Large intestine (tissue), 12 donors: ENCODE measurements at places on chromosomes 11 and 22. TPM values are rescaled to one million over a fixed set of nuclear protein-coding genes. Genes with fewer than 3 reads are reported as not detected.
A peak's percentile ranks its signal among the peaks of the same experiment; 100 is the strongest.

DNA sequence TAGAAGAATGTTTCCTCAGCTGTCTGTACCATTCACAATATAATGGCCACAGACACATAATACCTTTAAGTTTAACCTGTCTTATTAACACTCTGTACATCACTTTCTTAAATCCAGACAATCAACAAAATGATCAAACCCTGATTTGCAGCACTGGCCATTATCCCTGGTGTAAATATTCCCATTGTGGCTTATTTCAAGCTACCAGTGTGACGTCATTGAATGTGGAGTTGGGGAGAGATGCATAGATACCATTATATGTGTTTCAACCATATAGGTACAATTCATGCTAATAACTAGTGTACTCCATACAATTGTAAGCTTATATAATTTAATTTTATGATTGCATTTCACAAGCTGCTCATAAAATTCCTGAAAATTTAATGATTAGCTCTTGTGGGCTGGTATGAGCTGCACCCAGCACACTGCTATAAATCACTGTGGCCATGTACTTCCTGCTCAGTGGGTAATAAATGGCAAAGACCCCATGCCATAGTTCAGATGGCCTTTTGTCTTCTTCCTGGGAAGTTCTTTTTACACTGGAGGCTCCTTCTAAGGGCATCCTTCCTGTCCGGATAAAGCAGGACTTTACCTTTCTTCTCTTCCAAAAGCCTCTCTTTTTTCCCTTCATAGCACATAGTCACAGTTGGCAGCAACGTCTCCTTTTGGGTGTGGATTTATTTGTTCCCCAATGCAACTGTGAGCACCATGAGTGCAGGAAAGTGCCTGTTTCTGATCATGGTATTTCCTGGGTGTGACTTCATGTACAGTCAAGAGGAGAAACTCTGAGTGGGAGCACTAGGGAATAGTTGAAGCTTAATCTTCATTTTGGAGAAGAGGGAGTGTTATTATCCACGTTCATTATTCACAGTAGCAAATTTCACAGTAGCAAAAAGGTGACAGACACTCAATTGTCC is 87.8 kb downstream of the MIAT start:
- DNase-seq = peak; percentile 63
- no peaks in the 10 kb centered on the region for H3K27me3 ChIP-seq
- no peak overlapping the region for H3K4me3 ChIP-seq
- H3K27ac ChIP-seq = no peak overlapping the region
- no peaks in the 10 kb centered on the region for H3K36me3 ChIP-seq
- H3K4me1 ChIP-seq = peaks cover 3% of the 10 kb centered on the region

- no peaks in the 10 kb centered on the region for H3K27me3 ChIP-seq
- H3K36me3 ChIP-seq = peaks cover 95% of the 10 kb centered on the region
- H3K4me3 ChIP-seq = no peak overlapping the region
- H3K27ac ChIP-seq = no peak overlapping the region
Observed at GRCh38 chr22:20110359-20110985, 5.4 kb upstream of the RANBP1 start.

Gene OVCH2
- polyA plus RNA-seq = 0.06 TPM

DNA sequence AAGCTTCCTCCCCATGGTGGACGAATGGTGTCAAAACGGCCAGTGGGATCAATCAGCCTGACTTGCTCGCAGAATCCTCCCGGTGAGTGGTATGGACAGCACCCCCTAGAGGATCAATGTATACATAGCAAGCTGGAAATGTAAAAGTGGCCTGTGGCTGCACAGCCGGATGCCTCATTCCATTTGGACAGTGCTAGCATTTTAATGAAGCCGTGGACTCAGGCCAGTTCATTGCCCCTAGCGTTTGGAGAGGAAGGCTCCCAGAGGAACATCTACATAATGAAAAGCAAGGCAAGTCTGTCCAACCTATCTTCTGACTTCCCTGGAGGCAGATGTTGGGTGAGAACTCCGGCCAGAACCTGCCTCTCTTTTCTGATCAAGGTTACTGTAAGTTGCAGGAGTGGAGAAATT is 942.3 kb downstream of the NTM start:
- no peak for DNase-seq
- H3K27me3 ChIP-seq = no peaks in the 10 kb centered on the region
- H3K27ac ChIP-seq = no peak overlapping the region
- no peaks in the 10 kb centered on the region for H3K36me3 ChIP-seq
- no peaks in the 10 kb centered on the region for H3K4me1 ChIP-seq

- no peaks in the 10 kb centered on the region for H3K4me1 ChIP-seq
- H3K27me3 ChIP-seq = no peaks in the 10 kb centered on the region
- no peak overlapping the region for H3K27ac ChIP-seq
Observed at GRCh38 chr11:43010042-43010441, 301.8 kb upstream of the API5 start.

Gene APOBEC3A
- 0.07 TPM for polyA plus RNA-seq

DNA sequence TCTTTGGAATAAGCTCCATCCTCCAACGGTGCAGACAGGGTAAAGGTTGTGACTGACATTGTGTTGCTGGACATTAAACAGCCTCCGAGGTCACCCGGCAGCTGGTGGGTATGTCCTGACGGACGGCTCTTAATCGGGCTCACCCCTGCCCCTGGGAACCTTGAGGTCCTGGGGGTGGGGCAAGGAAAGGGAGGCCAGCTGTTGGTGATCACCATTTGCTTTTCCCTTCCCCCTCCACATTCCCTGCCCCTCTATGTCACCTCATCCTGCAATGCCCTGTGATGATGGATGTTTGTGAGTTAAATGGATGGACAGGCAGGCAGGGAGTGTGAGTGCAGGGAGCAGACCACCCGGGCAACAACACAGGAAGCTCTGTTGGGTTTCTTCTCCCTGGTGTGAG is 26.3 kb downstream of the APLNR start:
- H3K27me3 ChIP-seq = peaks cover 8% of the 10 kb centered on the region
- H3K36me3 ChIP-seq = no peaks in the 10 kb centered on the region
- DNase-seq = no peak
- H3K4me3 ChIP-seq = no peak overlapping the region

Gene C11orf65
- 1.1 TPM for polyA plus RNA-seq

- H3K27ac ChIP-seq = no peak overlapping the region
- peaks cover 13% of the 10 kb centered on the region for H3K27me3 ChIP-seq
- no peak for DNase-seq
- H3K4me1 ChIP-seq = no peaks in the 10 kb centered on the region
Observed at GRCh38 chr11:126716456-126717083, 284.0 kb downstream of the KIRREL3 start.

DNA sequence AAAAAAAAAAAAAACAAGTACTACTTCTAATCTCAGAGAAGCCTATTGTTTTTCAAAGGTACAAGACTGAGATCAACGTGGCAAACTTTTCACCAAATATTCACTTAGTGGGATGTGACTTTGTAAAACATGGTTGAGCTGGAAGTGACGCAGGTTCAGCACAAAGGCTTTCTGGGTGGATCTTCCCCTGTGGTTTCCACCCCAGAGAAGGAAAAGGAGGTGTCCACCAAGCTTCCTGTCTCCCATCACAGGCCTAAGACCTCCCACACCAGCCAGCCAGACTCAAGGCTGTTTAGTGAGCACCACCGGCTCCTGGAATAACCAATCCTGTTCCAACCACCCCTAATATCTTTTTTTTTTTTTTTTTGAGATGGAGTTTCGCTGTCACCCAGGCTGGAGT is 5.7 kb downstream of the TMEM184B start:
- peaks cover 13% of the 10 kb centered on the region for H3K36me3 ChIP-seq
- no peak overlapping the region for H3K27ac ChIP-seq
- peaks cover 27% of the 10 kb centered on the region for H3K4me1 ChIP-seq

GRCh38 chr11:119130662-119131061 is 9.3 kb downstream of the HINFP start:
- no peaks in the 10 kb centered on the region for H3K27me3 ChIP-seq
- peaks cover 13% of the 10 kb centered on the region for H3K4me1 ChIP-seq
- H3K36me3 ChIP-seq = peaks cover 54% of the 10 kb centered on the region
- no peak for DNase-seq

GRCh38 chr22:41152902-41153301 is 52.2 kb upstream of the L3MBTL2 start:
- H3K27me3 ChIP-seq = no peaks in the 10 kb centered on the region
- H3K4me1 ChIP-seq = no peaks in the 10 kb centered on the region
- H3K36me3 ChIP-seq = peaks cover 92% of the 10 kb centered on the region
- H3K27ac ChIP-seq = no peak overlapping the region
- DNase-seq = peak; percentile 14

Gene GAL
- polyA plus RNA-seq = 31.8 TPM

- H3K27ac ChIP-seq = no peak overlapping the region
- H3K27me3 ChIP-seq = no peaks in the 10 kb centered on the region
- H3K36me3 ChIP-seq = peaks cover 26% of the 10 kb centered on the region
- DNase-seq = no peak
- H3K4me1 ChIP-seq = peaks cover 28% of the 10 kb centered on the region
Observed at GRCh38 chr11:3046190-3046589, 11.0 kb downstream of the CARS1 start.

- H3K27ac ChIP-seq = no peak overlapping the region
- DNase-seq = no peak
- H3K36me3 ChIP-seq = no peaks in the 10 kb centered on the region
- H3K27me3 ChIP-seq = no peaks in the 10 kb centered on the region
- no peaks in the 10 kb centered on the region for H3K4me1 ChIP-seq
Observed at GRCh38 chr11:17801166-17801565, 66.6 kb downstream of the KCNC1 start.

Gene LIPT2
- 6.8 TPM for polyA plus RNA-seq

GRCh38 chr11:121863126-121863525 is 252.9 kb downstream of the BLID start:
- no peak for DNase-seq
- no peak overlapping the region for H3K27ac ChIP-seq
- H3K36me3 ChIP-seq = no peaks in the 10 kb centered on the region
- no peaks in the 10 kb centered on the region for H3K4me1 ChIP-seq
- H3K27me3 ChIP-seq = no peaks in the 10 kb centered on the region

Gene LRRC56
- 2.4 TPM for polyA plus RNA-seq

Gene CCDC87
- polyA plus RNA-seq = 0.09 TPM

GRCh38 chr11:2295971-2296912 is 5.5 kb downstream of the C11orf21 start:
- H3K36me3 ChIP-seq = no peaks in the 10 kb centered on the region
- H3K27ac ChIP-seq = no peak overlapping the region
- no peak for DNase-seq
- H3K27me3 ChIP-seq = no peaks in the 10 kb centered on the region
- H3K4me1 ChIP-seq = peaks cover 24% of the 10 kb centered on the region
- H3K4me3 ChIP-seq = no peak overlapping the region

DNA sequence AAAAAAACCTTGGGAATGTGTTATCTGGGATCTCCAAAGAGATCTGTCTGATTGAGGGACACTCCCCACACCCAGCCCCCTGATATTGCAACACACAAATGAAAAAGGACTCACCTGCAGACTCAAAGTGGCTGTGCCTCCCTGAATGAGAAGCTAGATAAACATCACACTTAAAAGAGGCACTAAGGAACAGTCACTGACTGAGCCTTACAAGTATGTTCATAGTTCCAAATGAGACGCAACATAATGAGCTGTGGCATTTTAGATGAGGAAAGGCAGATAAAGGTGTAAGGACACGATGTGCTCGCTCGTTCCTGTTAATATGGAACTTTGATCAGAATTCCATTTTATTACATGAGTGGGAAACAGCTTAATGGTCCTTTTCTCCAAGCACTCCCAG is 21.0 kb upstream of the CFAP300 start:
- H3K4me1 ChIP-seq = peaks cover 14% of the 10 kb centered on the region
- no peak for DNase-seq
- H3K27ac ChIP-seq = no peak overlapping the region
- no peak overlapping the region for H3K4me3 ChIP-seq
- no peaks in the 10 kb centered on the region for H3K36me3 ChIP-seq

DNA sequence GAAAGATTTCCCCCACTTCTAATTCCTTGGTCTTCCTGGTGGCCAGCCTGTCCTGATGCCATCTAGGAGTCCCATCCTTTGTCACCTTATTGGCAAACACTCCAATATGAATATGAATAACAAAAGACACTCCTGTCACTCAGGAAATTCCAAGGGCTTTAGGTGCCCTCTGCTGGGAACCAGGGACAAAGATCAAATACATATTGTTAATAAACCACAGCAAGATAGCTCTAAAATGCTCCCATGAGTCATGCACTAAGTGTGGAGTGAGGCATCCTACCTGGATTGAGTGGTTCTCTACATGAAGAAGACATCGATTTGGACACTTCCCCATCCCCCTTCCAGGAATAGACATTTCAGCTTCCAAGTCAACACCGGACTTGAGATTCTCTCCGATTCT is 823.6 kb downstream of the TBC1D22A start:
- H3K4me1 ChIP-seq = no peaks in the 10 kb centered on the region
- H3K27ac ChIP-seq = no peak overlapping the region
- no peak overlapping the region for H3K4me3 ChIP-seq

GRCh38 chr11:9615031-9615451 is 41.6 kb downstream of the WEE1 start:
- H3K36me3 ChIP-seq = no peaks in the 10 kb centered on the region
- DNase-seq = no peak
- H3K4me3 ChIP-seq = no peak overlapping the region
- no peaks in the 10 kb centered on the region for H3K27me3 ChIP-seq

GRCh38 chr22:50252082-50253045 is 1.3 kb upstream of the HDAC10 start:
- H3K4me3 ChIP-seq = no peak overlapping the region
- H3K36me3 ChIP-seq = peaks cover 15% of the 10 kb centered on the region
- H3K4me1 ChIP-seq = peaks cover 8% of the 10 kb centered on the region

Gene NEFH
- polyA plus RNA-seq = 5.6 TPM

DNA sequence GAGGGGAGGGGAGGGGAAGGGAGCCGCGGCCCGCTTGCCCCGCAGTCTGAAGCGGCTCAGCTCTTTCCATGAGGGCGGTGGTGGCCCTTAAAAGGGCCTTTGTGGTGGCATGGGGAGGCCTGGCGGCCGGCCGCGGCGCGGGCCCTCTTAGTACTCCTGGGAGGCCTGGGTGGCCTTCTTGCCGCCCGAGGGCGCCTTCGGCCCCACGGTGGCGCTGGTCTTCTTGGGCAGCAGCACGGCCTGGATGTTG is 6.9 kb downstream of the DPAGT1 start:
- H3K27ac ChIP-seq = peak overlapping the region; percentile 87
- H3K4me1 ChIP-seq = peaks cover 14% of the 10 kb centered on the region
- H3K4me3 ChIP-seq = peak overlapping the region; percentile 78
- DNase-seq = peak; percentile 80
- peaks cover 46% of the 10 kb centered on the region for H3K36me3 ChIP-seq

- H3K27ac ChIP-seq = peak overlapping the region; percentile 41
- H3K4me3 ChIP-seq = no peak overlapping the region
- no peaks in the 10 kb centered on the region for H3K4me1 ChIP-seq
- no peaks in the 10 kb centered on the region for H3K27me3 ChIP-seq
- no peaks in the 10 kb centered on the region for H3K36me3 ChIP-seq
- peak; percentile 9 for DNase-seq
Observed at GRCh38 chr11:38252620-38253019, 1654.6 kb upstream of the RAG2 start.
